ENCODE measurements at places on chromosomes 1 and 21.

GRCh38 chr1:248599396-248599795 lies 1.9 kb upstream of the OR2T10 start:
- no peak for DNase-seq

- DNase-seq = no peak
These were observed 45.1 kb downstream of the SLX9 start for GRCh38 chr21:44984792-44985440.

DNA sequence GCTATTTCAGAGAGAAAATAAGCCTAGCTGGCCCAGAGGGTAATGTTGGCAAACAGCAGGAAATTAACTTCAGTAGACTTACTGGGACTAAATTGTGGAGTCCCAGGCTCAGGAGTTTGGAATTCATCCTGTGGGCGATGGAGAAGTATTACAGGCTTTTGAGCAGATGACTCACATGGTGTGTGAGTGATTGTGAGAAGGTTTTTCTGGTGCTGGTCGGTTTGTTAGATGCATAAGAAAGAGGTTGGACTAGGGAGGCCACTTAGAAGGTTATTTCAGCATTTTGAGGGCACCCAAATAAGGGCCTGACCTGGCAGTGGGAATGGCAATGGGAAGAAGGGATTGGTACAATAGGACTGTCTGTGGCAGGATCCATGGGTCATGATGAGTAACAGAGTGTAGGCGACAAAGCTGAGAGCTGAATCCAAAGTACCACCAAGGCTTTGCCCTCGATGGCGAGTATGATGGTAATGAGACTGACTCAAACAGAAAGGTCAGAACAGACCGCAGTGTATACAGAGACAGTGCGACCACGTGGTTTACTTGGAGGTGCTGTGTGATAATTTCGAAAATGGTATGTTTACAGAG lies 69.2 kb upstream of the KIF26B start:
- DNase-seq = peak; percentile 96

GRCh38 chr1:15314328-15315281 lies 67.6 kb downstream of the FHAD1 start:
- no peak for DNase-seq

- DNase-seq = no peak
These were observed 11.7 kb downstream of the ADPRS start for GRCh38 chr1:36100376-36100775.

GRCh38 chr21:42058631-42059111 lies 12.4 kb upstream of the UMODL1 start:
- no peak for DNase-seq

DNA sequence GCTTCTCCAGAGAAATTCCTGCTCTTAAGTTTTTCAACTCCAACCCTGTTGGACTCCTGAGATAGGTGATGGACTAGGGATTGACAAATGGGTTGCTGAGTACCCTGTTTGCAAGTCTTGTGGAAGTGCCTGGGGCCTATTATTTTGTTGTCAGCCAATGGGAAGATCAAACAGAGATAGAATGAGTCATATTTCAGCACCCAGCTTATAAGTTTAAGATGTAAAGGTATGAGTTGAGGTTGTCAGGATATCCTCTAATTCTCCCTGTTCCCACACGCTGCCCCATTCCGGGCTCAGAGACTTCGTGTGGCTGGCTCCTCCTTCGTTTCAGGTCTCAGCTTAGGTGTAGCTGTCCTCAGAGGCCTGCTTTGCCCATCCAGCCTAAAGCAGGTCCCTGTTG lies 91.8 kb downstream of the CENPF start:
- DNase-seq = no peak

Measured in fibroblast of skin of right biceps (primary cell).